ENCODE measurements at places on chromosomes 3 and 15. TPM values are rescaled to one million over a fixed set of nuclear protein-coding genes. Genes with fewer than 3 reads are reported as not detected.

The ARHGAP11A gene
- 64.5 TPM for total RNA-seq

The TICRR gene
- total RNA-seq = 14.0 TPM

The CYP8B1 gene
- total RNA-seq = not detected

The TRIM42 gene
- total RNA-seq = not detected

The CHDH gene
- 2.7 TPM for total RNA-seq

The GOLGA6L7 gene
- not detected for total RNA-seq

The NTRK3 gene
- total RNA-seq = 22.2 TPM

The ZBTB47 gene
- 5.4 TPM for total RNA-seq

The CCNB2 gene
- 114 TPM for total RNA-seq

The CHL1 gene
- not detected for total RNA-seq

The HYAL1 gene
- total RNA-seq = 0.38 TPM

The CISH gene
- total RNA-seq = 0.78 TPM

The CCR1 gene
- total RNA-seq = not detected

The CDHR4 gene
- total RNA-seq = 0.53 TPM

The HACD2 gene
- 38.1 TPM for total RNA-seq

The PRSS50 gene
- total RNA-seq = not detected

The CD86 gene
- not detected for total RNA-seq

The CDCP1 gene
- total RNA-seq = 13.6 TPM

The ERICH6 gene
- not detected for total RNA-seq

The TPM1 gene
- 523 TPM for total RNA-seq

The CNOT10 gene
- total RNA-seq = 29.2 TPM

The ZNF774 gene
- total RNA-seq = 1.8 TPM

The HIGD2B gene
- total RNA-seq = not detected

The SIDT1 gene
- total RNA-seq = 0.38 TPM

The SSR3 gene
- 194 TPM for total RNA-seq

The REC114 gene
- not detected for total RNA-seq

The SLITRK3 gene
- total RNA-seq = not detected

The ITGA11 gene
- total RNA-seq = 5.3 TPM

The PPP1R14D gene
- total RNA-seq = 0.32 TPM

The OSBPL10 gene
- total RNA-seq = 18.5 TPM

The RBP2 gene
- not detected for total RNA-seq

The ESYT3 gene
- 0.68 TPM for total RNA-seq

The GASK1A gene
- not detected for total RNA-seq

The CPNE9 gene
- not detected for total RNA-seq

The LRRC58 gene
- total RNA-seq = 17.0 TPM

The TRANK1 gene
- total RNA-seq = 3.1 TPM

The TIGIT gene
- not detected for total RNA-seq

The SCAPER gene
- total RNA-seq = 3.0 TPM

The TMIE gene
- total RNA-seq = 0.17 TPM

The ATP13A4 gene
- total RNA-seq = not detected

The MST1R gene
- total RNA-seq = 7.5 TPM

The SLC27A2 gene
- 26.4 TPM for total RNA-seq

The RHO gene
- not detected for total RNA-seq

The OR4F15 gene
- not detected for total RNA-seq

The CMTM7 gene
- 30.5 TPM for total RNA-seq

The TMCO5A gene
- total RNA-seq = not detected

The PLIN1 gene
- not detected for total RNA-seq

Data from A549 treated with CpdA at 1 μM for 4 hours (cell line).